ENCODE measurements at places on chromosomes 11 and 22.

DNA sequence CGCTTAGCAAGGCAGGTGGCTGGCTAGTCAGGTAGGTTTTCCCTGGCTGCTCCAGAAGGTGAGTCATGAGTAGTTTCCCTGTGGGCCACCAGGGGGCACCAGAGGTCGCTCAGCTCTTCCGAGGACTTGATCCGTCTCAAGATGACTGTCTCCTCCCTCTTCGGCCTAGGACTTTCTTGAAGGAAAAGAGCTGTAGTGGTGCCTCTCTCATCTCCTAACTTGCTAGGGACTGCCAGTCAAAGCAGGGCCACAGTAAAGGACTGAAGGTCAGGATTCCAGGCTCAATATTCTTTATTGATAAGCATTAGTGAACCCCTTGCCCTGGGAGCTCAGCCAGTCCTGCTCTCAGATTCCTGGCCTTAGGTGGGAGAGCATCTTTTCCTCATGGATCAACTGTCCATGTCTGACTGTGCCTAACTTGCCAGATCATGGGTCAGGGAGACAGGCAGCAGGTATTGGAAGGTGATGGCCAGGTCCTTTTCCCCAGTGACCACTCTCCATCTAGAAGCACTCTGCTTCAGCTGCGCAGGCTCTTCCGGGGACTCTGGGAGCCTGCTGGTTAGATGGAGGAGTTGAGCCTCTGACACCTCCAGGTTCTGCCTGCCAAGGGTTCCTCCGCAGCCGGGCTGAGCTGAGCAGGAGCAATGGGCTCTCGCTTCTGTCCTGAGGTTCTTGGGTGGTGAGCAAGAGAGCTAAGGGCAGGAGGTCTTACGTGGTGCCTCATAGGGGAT, 1.9 kb downstream of the POLD4 start:
- peak; percentile 34 for DNase-seq

- no peak for DNase-seq
Measured at GRCh38 chr11:10481560-10482349, 26.7 kb downstream of the AMPD3 start.

- no peak for DNase-seq
Measured at GRCh38 chr11:118673361-118674081, 5.9 kb downstream of the TREH start.

- no peak for DNase-seq
Measured at GRCh38 chr11:57513911-57514537, 1.5 kb downstream of the SLC43A1 start.

- no peak for DNase-seq
Measured at GRCh38 chr11:45180179-45180847, 33.9 kb downstream of the PRDM11 start.

DNA sequence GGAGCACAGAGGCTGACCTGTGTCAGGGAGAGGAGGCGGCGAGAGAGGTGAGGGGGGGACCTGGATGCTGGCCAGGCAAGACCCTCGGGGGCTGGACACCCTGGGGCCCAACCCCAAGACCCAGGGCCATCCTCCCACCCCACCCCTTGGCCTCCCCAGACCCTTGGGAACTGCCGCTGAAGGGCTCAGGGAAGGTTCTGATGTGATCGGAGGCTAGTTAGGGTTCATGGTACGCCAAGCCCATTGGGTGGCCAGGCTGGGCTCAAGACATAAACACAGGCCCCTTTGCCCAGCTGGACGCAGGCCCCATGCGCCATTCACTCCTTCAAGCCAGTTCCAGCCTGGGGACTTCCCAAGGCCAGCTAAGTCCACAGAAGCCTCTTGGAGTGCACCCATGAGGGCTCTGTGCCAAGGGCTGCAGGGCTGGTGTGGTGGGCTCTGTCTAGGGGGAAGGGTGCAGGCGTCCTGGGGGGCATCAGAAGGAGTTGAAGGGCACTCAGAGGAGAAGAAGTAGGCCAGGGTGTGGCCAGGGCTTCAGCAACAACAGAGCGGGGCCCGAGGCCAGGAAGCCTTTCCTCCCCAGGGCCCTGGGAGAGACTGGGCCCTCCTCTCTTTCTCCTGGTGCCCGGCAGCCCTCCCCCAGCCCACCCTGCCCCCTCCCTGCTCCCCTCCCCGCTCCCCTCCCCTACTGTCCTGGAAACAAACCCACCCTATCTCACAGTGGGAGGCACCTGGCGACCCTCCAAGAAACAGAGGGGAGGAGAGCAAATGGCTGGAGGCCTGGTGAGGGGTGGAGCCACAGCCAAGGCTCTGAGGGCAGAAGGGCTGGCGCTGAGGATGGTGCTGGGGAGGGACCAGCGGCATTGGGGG, 12.9 kb downstream of the TSPAN32 start:
- DNase-seq, result no peak

DNA sequence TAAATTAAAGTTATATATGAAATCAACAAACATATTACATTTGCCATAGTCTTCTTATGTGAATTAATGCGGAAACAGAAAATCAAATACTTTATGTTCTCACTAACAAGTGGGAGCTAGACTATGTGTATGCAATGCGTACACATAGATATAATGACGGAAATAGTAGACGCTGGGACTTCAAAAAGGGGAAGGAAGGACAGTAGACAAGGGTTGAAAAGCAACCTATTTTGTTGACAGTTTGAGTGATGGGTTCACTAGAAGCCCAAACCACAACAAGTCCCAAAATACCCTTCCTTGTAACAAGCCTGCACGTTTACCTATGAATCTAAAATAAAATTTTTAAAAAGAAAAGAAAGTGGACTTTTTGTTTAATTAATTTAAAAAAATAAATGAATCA, 430.8 kb upstream of the CNTN5 start:
- no peak for DNase-seq

- DNase-seq, result no peak
Measured at GRCh38 chr22:36192542-36192941, 9.1 kb downstream of the APOL4 start.

GRCh38 chr11:121250843-121251242, 41.7 kb upstream of the SC5D start:
- DNase-seq, result no peak

DNA sequence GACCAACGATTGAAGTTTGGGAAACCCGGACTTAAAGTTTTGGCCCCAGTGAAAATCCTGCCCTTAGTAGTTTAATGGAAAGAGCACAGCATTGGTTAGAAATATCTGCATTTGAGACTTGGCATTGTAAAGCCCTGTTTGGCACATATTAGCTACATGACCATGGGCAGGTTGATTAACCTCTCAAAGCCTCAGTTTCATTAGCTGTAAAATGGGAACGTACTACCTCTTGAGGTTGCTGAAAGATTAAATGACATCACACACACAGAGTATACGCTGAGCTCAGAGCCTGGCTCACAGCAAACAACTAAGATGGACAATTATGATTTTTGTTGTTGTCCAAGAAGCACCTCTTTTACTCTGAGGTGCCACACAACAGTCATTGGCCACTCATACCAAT, 153.0 kb upstream of the TIMP3 start:
- no peak for DNase-seq

DNA sequence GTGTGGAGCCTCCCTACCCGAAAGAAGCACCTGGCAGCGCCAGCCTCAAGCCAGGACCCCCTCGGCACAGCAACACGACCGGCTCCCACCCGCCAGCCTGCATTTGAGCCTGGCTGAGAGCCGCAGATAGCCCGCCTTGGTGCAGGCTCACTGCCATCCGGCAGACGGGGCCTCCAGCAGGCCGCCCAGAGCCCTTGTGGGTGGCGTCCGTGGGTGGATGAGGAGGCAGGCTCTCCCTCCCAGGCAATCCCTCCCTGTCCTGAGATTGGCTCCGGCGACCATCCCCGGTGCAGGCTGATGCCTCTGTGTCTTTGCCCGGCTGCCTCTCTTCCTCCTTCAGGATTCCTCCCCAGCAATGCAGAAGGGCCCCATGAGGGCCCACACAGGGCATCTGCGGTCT, 1527.9 kb downstream of the BRD1 start:
- DNase-seq, result no peak

GRCh38 chr11:96303064-96303463, 39.9 kb downstream of the MAML2 start:
- no peak for DNase-seq
